ENCODE measurements at places on chromosomes 6 and 20.

- DNase-seq, result no peak
Observed at GRCh38 chr6:169766232-169766631, 14.8 kb downstream of the ERMARD start.

DNA sequence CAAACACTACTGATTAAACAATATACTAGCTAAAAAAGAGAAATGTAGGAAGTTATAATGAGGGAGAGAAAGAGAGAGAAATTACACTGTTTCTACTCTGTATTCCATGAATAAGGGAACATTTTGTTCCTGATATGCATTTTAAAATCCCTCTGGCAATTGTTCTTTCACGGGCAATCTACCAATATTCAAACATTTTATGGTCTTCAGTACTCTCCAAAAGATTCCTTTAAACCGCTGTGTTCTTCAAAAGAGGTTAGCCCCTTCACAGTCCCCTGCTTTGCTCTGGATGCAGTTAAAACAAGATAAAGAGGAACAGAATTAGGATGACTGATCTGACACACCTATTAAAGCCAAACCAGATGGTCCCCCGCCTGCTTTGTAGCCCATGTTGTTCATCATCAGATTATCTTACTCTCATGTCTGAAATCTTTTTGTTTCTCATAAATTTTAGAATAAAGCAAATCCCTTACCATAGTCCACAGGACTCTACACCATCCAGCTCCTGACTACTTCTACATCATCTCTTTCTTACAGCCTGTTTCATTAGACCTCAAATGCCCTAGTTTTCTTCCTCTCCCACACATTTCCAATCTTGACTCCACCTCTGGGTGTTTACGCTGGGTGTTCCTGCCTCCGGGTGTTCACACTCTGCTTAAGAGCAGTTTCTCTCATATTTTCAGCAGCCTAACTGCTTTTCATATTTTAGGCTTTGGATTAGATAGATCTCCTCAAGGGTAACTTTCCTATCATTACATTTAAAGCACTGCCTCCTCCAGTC is 399.7 kb downstream of the COL12A1 start:
- no peak for DNase-seq

GRCh38 chr6:148388521-148388920 is 45.9 kb downstream of the SASH1 start:
- DNase-seq, result no peak

DNA sequence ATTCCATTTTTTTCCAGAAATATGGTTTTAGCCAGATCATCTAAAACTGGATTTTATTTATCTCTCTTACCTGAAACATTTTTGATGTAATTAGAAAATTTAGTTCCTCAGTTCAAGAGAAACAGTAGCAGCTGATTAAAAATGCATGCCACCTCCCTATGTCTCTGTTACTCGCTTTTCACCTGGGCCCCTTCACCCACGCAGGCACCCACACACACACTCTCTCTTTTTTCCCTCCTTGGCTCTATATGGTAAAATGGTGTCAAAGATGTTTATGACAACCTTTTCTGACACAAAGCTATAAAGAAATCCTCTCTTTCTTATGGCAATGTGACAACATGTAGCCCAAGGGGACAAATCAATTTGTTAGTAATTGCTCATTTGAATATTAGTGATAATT is 5.8 kb upstream of the SGK1 start:
- no peak for DNase-seq

GRCh38 chr6:96777113-96777512 is 60.2 kb downstream of the GPR63 start:
- no peak for DNase-seq

DNA sequence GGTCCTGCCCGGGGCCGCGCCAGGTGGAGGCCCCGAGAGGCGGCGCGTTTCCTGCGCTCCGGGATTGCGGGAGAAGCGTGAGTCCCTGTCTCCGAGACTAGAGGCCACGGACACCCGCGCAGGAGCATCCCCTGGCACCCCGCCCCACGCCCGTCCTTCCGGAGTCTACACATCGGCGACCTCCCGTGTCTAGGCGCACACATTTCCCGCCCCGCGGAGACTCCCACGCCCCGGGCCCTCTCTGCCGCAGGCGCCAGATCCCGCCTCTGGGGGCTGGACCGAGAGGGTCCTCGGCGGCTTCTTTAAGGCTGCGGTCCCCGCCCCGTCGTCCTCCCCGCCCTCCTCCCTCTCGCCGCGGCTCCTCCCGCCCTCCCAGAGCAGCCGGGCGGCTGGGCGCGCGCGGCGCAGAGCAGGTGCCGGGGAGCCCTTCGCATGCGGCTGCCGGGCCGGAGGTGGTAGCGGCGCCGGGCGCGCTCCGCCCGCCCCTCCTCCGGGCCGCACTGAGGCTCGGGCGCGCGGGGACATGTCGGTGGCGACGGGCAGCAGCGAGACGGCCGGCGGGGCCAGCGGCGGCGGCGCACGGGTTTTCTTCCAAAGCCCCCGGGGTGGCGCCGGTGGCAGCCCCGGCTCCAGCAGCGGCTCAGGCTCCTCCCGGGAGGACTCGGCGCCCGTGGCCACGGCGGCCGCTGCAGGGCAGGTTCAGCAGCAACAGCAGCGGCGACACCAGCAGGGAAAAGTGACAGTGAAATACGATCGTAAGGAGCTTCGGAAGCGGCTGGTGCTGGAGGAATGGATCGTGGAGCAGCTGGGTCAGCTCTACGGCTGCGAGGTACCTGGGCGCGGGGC is at the start of gene PPP1R14C:
Gene PPP1R14C, plus strand, starts transcription at position 375 of the 846 bp plus-strand sequence. Its CDS starts 149 bp downstream, at position 524.
- no peak for DNase-seq

GRCh38 chr20:4052139-4052480 is 36.8 kb upstream of the RNF24 start:
- no peak for DNase-seq

DNA sequence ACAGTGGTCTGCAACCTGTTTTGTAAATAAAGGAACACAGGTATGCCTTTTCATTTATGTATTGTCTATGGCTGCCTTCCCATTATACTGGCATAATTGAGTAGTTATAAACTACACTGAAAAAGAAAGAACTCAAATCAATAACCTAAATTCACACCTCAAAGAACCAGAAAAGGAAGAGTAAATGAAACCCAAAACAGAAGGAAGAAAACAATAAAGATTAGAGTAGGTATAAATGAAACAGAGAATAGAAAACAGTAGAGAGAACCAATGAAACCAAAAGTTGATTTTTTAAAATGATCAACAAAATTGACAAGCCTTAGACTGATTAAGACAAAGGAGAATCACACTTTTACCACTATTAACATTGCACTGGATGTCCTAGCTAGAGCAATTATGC is 34.7 kb downstream of the FAM184A start:
- no peak for DNase-seq
